CD4-positive, alpha-beta T cell treated with Interleukin-15 for 1 hour (primary cell): ENCODE measurements at places on chromosomes 11 and 22.

DNA sequence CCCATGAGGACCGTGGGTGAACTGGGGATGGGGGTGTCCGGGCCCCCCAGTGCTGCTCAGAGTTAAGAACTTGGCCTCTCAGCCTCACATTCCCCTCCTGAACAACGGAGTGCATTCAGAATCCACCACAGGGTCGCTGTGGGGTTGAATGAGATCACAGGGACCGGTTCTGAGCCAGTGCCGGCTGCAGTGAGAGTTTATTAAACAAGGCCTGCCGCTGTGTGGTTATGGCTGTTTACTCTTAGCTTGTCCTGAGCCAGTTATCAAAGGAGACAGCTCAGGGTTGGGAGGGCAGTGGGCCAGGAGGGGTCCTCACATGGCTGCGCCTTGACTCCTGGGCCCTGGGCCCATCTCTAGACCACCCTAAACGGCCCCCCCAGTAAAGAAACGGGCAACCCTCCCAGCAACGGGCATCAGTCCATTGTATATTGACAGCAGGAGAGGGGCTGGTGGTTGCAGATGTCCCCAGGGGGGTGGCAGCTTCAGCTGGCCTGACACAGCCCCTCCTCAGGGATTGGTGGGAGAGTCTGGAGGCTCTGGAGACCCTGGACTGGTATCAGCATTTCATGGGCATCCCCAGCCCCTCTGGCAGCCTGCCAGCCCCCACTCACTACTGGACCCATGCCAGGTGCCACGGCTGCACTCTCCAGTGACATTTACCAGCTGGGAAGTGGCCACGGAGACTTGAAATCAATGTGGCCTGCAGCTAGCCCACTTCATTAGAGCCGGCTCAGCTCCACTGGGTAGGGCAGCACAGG lies 15.1 kb upstream of the CABP7 start:
- DNase-seq = no peak

DNA sequence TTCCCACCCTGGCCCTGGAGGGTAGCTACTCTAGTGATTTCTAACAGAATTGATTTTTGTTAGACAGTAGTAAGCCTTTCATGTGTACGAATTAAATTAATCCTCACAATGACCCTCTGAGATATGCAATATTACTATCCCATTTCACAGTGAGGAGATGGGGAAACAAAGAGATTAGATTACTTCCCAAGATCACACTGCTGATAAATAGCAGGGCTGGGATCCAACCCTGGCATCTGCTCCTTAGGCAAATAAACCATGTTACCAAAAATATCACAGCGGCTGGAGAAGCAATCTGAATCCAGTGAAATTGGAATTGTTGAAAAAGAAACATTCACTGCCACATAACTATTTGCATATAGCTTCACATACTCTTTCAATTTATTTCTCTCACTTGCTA lies 12.8 kb upstream of the CAVIN3 start:
- no peak for DNase-seq

DNA sequence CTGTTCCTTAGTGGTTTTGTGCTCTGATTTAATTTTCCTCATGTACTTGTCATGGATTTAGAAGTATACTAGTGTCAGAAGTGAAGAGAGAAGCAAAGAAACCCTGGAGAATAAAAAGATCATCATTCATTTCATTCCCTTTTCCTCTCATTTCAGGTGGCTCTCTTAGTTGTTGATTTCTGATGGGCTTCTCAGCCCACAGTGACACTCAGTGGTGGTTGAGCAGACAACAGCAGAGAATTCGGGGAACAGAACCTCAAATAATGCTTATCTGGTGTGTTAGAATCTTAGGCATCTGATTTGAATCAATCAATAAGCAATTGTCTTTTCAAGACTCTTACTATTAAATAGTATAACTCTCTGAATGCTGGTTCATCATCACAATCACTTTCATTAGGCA lies 1289.4 kb downstream of the FAM181B start:
- DNase-seq = no peak

GRCh38 chr22:31148953-31149627 lies 8.8 kb upstream of the PLA2G3 start:
- peak; percentile 43 for DNase-seq

DNA sequence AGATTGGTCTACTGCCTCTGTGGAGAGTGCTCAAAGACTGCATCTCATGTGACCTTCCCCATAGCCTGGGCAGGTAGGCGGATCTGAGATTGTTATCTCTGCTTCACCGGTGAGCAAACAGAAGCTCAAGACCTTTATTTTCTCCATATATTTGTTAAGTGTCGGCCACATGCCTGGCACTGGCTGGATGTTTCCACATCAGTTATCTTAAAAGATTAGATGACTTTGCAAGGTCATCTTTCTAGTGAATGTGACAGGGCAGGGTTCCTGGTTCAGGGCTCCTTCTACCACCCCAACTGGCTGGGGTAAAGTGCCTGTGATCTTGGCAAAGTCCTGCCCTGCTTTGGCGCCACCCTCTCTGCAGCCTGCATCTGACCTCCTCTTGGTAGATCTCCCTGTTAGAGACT lies 125.0 kb downstream of the CCDC81 start:
- no peak for DNase-seq

DNA sequence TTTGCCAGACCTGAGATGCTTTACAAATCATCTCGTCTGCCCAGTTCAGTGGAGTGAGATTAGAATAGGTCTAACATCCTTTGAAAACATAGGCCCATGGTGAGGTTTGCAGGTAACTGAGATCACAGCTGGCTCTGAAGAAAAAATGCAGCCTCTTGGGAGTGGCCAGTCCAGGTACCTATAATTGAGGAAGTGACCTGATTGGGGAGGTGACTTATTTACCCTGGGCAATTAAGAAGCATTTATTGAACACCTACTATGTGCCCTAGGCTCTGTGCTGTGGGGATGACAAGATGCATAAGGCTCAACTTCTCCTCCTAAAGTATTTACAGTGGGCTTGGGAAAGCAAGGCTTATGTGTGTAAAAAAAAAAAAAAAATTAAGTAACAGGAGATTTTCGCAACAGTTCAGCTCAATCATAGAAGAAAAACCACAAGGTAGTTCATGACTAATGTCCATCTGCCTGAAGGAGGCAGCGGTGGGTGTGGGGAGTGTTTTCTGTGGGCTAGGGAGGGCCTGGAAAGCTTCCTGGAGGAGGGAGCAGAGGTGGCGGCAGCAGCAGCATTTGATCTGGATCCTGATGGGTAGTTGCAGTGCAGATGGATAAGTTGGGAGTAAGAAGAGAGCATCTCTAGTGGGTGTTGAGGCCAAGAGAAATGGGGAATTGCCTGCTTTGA lies 16.1 kb downstream of the MICAL2 start:
- DNase-seq = peak; percentile 37
